Stimulated activated CD8-positive, alpha-beta memory T cell treated with anti-CD3 and anti-CD28 coated beads, Interleukin-4, amount 100 ng/mL, for 1 hour (primary cell): ENCODE measurements at places on chromosomes 2 and 18.

DNA sequence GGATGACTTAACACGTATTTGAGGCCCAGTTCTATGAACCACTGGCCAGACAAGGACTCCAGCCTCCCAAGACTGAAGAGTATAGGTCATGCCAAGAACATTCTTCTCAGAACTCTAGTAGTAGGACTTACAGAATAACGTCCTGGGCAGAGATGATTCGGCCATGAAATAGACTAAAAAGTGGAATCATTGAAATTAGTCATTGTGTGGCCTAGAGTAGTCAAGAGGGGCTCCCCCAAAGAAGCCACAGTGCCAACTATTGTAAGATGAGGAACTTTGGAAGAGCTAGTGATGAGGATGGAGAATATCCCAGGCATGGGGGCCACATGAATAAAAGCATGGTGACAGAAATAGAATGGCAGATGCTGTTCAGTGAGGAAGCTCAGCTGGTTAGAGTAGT is 101.1 kb downstream of the TRIB2 start:
- no peak for DNase-seq

- no peak for DNase-seq
Measured at GRCh38 chr2:104769096-104769495, 84.8 kb upstream of the POU3F3 start.

DNA sequence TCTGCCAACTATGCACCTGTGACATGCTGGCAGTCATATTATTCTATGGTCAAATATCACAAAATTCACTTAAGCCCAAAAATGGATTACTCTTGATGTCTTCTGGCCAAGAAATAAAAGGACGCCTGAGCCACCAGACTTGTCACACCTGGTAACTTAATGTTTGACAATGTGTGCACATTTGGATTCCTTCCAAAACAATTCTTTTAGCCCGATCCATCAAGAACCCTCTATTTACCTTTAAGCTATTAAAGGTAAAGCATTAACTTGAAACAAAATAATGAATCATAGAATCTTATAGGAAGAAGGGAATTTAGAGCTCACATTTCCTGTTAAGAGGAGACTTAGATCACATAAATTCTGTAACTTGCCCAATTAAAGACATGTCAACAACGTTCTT is 46.5 kb upstream of the NFU1 start:
- no peak for DNase-seq

- DNase-seq, result no peak
Measured at GRCh38 chr2:70396612-70397011, 94.7 kb upstream of the FAM136A start.

- no peak for DNase-seq
Measured at GRCh38 chr18:2853926-2854664, 7.3 kb downstream of the EMILIN2 start.

GRCh38 chr2:227164763-227165291 is 403 bp downstream of the COL4A3 start:
- no peak for DNase-seq

DNA sequence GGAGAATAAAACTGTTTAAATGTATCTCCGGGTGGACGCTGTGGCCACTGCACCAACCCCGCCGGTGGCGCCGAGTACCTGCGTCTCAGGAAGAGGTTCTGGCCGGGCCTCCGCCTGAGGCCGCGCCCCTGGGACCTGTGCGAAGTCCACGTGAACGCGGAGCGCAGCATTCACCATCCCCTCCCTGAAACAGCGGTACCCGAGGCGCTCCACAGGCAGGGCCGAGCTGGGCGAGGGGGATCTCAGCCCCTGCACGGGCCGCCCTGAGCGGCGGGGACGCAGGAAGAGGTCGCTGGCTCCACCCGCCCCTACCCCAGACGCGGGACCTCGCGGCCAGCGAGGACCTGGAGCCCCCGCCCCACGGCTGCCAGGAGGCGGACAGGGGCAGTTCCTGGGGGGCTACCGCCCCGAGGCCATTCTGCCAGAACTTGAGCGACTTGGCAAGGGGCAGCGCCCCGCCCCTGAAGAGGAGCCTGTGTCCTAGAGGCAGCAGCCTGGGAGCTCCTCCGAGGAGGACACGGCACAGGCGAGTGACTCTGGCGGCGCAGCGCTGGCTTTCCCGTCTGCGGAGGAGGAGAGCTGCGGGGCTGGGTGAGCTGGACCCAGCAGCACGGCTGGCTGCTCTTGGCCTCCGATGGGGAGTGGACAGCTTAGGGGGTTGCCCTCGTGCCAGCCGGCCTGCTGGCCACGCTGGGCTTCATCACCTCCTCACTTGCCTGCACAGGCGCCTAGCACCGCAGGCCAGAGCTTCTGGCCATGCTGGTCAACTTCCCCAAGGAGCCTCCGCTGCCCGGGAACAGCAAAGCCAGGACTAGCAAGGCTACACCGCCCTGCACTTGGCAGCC is 9.7 kb upstream of the TEKT4 start:
- DNase-seq, result no peak

GRCh38 chr2:98743835-98744234 is 12.9 kb upstream of the MGAT4A start:
- DNase-seq, result no peak

GRCh38 chr2:165844216-165844615 is 50.2 kb upstream of the GALNT3 start:
- no peak for DNase-seq

DNA sequence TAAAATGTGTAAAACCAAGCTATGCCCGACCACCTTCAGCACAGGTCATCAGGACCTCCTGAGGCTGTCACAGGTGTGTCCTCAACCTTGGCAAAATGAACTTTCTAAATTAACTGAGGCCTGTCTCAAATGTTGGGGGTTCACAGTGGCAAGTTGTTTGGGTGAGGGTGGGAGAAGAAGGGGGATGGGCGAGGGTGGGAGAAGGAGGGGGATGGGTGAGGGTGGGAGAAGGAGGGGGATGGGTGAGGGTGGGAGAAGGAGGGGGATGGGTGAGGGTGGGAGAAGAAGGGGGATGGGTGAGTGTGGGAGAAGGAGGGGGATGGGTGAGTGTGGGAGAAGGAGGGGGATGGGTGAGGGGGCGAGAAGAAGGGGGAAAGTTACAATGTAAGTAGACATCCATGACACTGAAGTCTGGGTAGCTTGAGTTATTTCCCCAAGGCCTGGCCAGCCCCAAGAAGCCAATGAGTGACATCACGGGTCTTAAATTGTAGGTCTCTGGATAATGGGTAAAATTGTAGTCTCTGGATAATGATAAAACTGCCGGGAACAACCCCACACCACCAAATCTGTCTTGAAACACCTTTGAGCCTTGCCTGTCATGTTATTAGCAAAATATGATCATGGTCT is 56.3 kb downstream of the TIMM21 start:
- no peak for DNase-seq

GRCh38 chr18:63472380-63472779 is 4.4 kb upstream of the SERPINB5 start:
- DNase-seq, result no peak

DNA sequence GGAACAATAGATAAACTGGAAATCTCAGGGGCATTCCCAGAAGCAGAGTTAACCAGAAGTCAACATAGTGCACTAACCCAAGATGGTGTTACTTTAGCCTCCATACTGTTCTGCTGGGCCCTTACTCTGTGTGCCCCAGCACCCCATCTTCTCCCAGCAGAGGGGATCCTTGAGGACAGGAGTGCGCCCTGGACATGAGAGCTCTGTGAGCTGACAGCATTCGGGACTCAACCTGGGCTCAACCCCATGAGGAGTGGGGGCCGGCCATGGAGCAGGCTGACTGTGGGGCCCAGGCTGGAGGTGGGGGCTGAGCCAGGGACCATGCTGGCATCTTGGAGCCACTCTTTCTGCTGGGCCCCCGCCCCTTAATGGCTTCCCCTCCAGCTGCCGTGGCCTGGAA is 156.3 kb upstream of the HS6ST1 start:
- no peak for DNase-seq

GRCh38 chr2:71466301-71467179 is 13.2 kb downstream of the DYSF start:
- DNase-seq, result no peak

DNA sequence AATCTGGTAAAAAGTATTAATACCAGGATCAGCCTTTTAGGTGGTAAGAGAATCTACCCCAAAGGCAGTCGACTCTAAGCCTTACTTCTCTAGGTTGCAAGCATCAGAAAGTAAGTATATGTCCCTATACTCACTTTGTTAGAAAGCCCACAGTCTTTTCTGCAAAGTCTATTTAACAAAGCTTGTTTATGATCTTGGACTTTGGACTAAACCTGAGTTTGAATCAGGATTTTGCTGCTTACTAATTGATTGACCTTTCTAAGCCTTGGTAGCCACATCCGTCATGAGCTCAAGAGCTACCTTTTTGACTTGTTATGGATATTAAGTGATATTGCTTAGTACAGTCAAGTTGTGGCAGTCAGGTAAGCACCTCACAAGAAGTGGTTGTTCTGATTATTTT is 18.4 kb downstream of the FMNL2 start:
- DNase-seq, result no peak

- DNase-seq, result no peak
Measured at GRCh38 chr2:104405623-104406022, 448.3 kb upstream of the POU3F3 start.

- DNase-seq, result no peak
Measured at GRCh38 chr2:120250640-120251039, 2.0 kb upstream of the RALB start.

DNA sequence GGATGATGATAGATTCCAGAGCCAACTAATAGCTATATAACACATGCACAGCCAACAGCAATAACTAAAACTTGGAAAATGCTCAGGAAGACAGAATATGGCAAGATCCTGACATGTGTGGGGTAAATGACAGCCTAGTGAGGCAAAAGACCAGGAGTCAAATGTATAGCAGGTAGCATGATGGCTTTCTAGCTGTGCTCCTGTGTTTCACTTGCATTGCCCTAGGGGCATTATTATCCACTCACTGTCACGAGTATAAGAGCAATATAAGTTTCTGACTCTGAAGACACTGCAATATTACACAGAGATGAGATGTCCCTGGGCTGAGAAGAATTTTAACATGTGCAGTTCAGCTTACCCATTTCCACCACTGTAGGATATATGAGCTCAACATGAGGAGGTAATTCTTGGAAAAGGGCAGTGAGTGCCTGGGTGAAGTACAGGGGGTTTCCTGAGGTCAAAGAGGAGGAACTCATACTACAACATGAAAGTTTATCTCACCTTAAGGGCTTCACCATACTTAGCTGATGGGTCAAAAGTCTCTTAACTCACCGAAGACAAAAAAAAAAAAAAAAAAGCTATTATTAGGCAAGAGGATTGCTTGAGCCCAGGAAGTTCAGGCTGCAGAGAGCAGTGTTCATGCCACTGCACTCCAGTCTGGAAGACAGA is 1385.6 kb upstream of the SLC39A10 start:
- DNase-seq, result no peak

DNA sequence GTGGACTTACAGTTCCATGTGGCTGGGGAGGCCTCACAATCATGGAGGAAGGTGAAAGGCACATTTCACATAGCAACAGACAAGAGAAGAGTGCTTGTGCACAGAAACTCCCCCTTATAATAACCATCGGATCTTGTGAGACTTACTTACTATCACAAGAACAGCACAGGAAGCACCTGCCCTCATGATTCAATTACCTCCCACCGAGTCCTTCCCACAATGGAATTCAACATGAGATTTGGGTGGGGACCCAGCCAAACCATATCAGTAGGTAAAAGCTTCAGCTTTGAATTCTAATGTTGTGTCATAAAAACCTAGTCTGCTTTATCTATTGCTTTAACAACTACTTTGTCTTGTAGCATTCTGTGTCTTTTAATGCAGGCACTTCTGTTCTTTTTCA is 140.4 kb upstream of the PIK3C3 start:
- no peak for DNase-seq

DNA sequence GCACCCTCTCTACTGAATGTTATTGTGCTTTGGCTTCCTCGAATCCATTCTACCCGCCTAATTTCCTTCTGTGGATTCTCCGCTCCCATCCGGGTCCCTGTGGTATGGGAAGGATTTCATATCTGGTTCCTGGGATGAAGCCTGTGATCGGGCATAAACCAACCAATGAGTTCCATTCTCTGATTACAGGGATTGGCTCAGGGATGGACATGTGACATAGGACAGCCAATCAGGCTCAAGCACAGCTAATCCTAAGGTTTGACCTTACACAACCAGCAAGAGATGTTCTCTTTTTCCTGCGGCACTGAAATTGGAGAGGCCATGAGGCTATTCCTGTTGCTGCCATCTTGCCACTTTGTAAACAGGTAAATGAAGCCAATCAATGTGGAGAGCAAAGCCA is 168.1 kb upstream of the SMAD2 start:
- no peak for DNase-seq

DNA sequence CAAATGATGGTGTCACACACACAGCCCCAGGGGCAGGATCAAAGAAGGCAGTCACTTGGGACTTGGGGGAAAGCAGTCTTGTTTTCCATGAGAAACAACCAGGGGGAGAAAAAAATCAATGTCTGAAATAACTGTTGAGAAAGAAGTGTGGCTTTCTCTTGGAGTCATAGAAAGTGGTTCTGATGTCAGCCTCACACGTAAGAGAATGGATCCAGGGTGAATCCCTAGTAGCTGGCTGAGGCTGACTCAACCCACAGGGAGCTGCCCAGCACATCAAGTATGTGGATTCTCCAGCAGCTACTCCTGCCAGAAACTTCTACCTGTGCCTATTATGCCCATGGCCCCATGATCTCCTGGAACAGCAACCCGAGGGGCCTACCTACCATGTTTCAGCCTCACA is 33.6 kb upstream of the ZBTB7C start:
- no peak for DNase-seq

DNA sequence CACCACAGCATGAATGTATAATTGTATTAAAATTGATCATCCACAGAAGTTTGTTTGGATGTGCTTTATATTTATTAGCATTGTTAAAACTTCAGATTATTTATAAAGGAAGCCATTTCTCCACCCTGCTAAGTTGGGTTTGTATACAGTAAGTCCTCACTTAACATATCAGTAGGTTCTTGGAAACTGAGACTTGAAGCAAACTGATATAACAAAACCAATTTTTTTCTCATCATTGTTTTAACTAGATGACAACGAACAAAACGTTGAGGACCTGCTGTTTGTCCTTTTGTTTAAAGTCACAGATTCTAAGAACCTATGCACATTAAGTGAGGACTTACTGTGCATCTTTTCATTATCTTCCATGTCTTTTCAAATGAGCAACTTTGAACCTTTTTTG is 17.1 kb downstream of the C2orf69 start:
- DNase-seq, result no peak

- DNase-seq, result no peak
Measured at GRCh38 chr18:50527636-50528307, 32.1 kb upstream of the MAPK4 start.

- DNase-seq, result no peak
Measured at GRCh38 chr2:75066121-75066902, 107.9 kb downstream of the POLE4 start.

- no peak for DNase-seq
Measured at GRCh38 chr18:39886136-39886535, 2068.9 kb upstream of the PIK3C3 start.
